ENCODE measurements at places on chromosomes 4 and X.

GRCh38 chrX:12229986-12230385 lies 91.7 kb downstream of the FRMPD4 start:
- no peak for DNase-seq

DNA sequence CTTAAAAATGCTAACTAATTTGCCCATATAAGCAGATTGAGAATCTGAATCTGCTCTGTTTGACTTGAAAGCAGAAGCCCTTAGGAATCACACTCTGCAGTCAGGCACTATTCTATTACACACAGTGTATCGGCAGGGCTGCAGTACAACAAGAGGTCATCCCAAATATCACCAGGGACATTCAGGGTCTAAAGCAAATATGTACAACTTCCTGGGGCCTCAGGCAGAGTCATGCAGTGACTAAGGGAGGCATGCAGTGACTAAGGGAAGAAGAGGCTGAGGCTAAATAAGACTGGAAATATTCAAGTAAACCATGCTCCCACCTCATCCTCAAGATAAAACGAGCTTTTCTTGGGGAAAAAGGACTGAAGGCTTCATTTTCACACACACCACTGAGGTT lies 20.9 kb downstream of the MAPK10 start:
- DNase-seq = no peak

DNA sequence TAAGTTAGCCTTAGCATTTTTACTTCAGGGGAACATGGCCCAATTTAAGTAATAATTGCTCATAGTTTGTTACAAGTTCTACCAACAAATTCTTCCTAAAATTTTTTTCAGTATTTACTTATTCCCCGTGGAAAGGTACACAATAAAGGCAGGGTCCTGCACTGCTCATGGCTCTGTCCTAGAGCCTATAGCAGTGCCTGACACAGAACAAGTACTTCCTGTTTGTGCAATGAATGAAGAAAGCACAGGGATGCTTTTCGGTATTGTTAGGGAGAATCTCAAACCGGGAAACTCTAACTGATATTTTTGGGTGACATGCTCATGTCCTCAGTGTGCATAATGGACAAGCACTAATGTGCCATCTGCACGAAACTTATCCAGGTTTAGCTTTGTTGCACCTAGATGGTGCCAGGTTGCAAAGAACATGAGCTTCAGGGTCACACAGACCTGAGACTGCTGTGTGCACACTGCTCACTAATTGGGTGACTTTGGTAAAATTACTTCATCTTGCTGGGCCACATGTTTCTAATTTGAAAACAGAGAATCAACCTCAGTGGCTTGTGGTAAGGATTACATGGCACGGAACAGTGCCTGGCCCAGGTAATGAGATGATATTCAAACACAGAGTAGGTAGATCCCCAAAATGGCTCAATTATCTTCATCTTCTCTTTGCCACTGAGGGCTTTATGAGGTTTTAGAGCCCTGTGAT lies 175.8 kb upstream of the NPY2R start:
- DNase-seq = no peak

DNA sequence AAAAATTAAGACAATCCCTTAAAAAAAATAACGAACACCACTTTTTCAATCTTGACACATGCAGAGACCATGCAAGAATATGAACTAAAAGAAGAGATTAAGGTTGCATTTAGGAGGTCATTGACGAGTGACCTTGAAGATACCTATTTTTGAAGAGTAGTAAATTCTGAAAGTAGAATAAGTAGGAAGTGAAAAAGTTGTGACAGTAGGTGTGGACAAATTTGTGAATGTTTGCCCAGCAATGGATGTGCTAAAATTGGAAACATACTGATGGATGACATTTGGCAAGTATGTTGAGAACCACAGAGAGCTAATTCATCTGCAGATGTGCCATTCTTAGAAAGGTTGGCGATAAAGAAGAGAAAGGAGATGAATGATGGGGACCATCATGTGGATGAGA lies 213.7 kb upstream of the VCX3A start:
- no peak for DNase-seq

GRCh38 chrX:153773218-153773611 lies 7.6 kb upstream of the SRPK3 start:
- no peak for DNase-seq

GRCh38 chr4:183264614-183265013 lies 55.5 kb downstream of the CLDN22 start:
- no peak for DNase-seq

- DNase-seq = no peak
Observed at GRCh38 chr4:112270640-112271421, 14.9 kb downstream of the TIFA start.

Measured in hypothalamus (tissue), 51 donors.